ENCODE measurements at places on chromosomes 4 and X.

- ATAC-seq: no peak
Observed at GRCh38 chr4:153154007-153154975, 50.0 kb upstream of the TRIM2 start.

- peak; percentile 44 for ATAC-seq
Observed at GRCh38 chrX:102651242-102652011, at the start of gene GPRASP1. Gene GPRASP1 (plus strand): TSS chrX:102651483. CDS start chrX:102653914, 2,431 bp downstream.

- no peak for ATAC-seq
Observed at GRCh38 chrX:86946569-86946968, 571.0 kb upstream of the KLHL4 start.

DNA sequence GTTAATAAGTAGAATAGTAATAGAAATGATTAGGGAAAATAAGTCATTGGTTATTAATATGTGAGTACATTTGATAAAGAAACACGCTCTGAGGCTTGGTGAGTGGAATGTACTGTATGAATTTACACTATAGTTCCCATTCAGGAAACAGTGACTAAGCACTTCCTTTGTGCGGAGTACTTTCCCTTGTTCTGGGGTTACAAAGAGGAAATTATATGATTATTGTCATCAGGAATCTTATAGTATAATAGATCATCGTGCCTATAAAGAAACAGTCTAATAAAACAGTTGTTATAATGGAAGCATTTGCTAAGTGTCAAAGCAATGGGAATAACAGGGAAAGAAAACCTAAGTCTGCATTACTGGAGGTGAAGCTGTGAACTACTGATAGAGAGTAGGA, 138.0 kb downstream of the RPA4 start:
- ATAC-seq: no peak

- ATAC-seq: no peak
Observed at GRCh38 chrX:7606039-7606652, 236.8 kb upstream of the VCX start.

GRCh38 chr4:172758586-172759340, 409.8 kb upstream of the GALNT7 start:
- no peak for ATAC-seq

- no peak for ATAC-seq
Observed at GRCh38 chr4:120672558-120673147, 249.9 kb downstream of the PRDM5 start.

- ATAC-seq: no peak
Observed at GRCh38 chr4:107718351-107718965, 1.6 kb downstream of the PAPSS1 start.

DNA sequence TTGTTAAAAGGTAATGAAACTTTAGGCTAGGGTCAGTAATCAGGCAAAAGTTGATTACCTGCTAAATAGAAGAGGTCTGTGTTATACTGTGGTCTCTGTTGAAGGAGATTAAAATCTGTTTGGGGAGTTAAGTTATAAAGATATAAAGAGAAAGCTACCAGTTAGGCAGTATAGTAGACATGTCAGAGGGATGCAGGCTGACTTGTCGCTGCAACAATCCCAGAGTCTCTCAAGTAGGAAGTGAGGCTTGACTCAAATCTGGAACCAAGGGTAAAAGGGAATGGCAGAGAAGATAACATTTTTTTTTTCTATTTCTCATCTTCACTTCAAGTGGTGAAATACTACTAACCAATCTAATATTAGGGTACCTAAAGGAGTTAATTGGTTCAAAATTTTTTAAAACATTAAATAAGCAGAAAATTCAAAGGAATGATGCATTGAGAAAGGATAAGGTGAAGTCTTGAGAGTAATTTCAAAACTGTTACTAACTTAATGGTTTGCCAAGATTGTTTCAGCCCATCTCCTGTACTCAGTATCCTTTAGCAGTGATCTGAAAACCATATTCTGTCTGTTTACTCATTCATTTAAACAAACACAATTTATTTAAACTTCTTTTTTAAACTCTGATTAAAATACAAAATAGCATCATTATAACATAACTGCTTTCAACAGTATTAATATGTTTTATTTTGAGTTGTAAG, 12.8 kb downstream of the HERC3 start:
- no peak for ATAC-seq

Data from activated CD4-positive, CD25-positive, alpha-beta regulatory T cell treated with anti-CD3 and anti-CD28 coated beads, Interleukin-2, amount 50 U/mL, for 24 hours (primary cell).